ENCODE measurements at places on chromosomes 11 and 22.

- DNase-seq = no peak
Measured at GRCh38 chr11:5303626-5304025, 1.9 kb upstream of the OR51B4 start.

DNA sequence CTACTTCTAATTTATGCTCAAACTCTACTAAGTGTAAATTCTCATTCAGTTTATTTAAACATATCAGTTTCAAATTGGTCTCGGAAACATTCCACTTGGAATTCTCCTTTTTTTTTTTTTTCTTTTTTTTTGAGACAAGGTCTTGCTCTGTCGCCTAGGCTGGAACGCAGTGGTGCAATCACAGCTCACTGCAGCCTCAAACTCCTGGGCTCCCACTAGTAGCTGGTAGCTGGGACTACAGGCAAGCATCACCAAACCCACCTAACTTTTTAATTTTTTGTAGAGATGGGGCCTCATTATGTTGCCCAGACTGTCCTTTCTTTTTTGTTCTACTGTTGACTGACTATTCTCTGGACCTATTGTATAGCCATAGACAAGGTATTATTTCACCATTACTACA, 33.3 kb upstream of the CCDC81 start:
- no peak for DNase-seq

- no peak for DNase-seq
Measured at GRCh38 chr11:90124371-90124770, 10.1 kb upstream of the NAALAD2 start.

- DNase-seq = no peak
Measured at GRCh38 chr11:35812828-35813227, 131.0 kb upstream of the LDLRAD3 start.

DNA sequence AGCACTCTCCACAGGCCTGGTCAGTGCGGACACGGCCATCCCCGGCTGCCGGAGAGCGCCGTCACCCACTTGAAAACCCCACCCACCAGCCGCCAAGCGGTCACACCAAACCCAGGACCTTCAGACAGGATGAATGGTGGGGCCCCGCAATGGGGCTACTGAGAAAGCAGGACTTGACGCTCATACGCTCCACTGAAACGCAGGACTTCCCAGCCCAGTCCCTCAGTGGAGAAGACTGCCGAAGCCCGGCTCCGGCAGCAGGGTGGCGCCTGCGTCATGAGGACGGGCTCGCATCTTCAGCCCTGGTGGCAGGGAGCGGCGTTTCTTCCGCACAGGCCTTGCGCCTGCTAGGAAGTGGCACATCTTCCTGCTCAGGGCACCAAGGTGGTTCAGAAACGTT, 15.3 kb upstream of the PHLDA2 start:
- DNase-seq = no peak

DNA sequence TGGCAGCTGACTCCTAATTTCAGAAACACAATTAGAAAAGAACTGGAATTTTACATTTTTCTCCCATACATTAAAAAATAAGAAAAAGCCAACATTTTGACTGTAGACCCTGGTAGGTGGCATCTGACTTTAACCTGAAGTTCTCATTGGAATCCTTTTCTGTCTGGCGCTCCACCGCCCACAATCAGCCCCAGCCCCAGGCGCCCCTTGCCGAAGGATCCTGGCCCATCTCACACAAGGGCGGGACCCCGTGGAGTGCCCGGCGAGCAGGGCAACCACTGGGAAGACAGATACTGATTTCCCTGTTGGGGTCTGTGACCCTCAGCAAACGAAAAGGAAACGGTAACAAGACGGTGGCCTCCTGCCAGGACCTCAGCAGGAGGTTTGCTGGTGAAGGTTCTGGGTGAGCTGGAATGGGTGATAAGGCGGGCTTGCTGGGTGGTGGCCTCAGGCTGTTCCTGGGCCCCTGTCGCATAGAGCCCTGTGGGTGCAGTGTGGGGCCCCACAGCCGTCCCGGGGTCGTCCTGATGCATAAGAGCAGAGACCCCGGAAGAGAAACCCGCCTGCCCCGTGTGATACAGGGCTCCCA, 15.7 kb downstream of the TSPO start:
- DNase-seq = no peak

DNA sequence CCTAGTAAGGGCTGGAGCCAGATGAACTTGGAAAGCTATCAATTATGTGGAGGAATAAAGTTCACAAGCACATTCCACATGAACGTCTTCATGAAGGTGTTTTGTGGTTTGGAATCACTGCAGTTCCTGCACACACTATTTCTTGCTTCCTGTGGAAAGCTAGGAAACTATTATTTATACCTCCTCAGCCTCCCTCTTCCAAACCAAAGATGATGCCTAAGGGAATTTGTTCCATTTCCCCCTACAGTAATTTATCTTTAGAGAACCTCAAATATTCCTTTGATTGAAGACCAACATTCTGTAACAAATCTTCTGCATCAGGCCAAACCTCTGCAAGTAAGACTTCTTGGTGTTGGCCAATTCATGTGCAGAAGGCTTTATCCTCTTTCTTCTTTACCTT, 115.8 kb upstream of the ARHGAP20 start:
- no peak for DNase-seq

Measured in NCI-H524 treated with DMSO at 0.1 percent for 48 hours (cell line).